Pulmonary artery endothelial cell (primary cell): ENCODE measurements at places on chromosomes 13 and 19. TPM values are rescaled to one million over a fixed set of nuclear protein-coding genes. Genes with fewer than 3 reads are reported as not detected.

C19orf44 gene
- total RNA-seq, result 1.6 and 2.6 TPM in 2 replicates

TBXA2R gene
- 0.66 and 0.67 TPM in 2 replicates for total RNA-seq

NUMBL gene
- total RNA-seq, result 19.4 and 23.8 TPM in 2 replicates

GJB6 gene
- total RNA-seq, result not detected in 2 replicates

CELF5 gene
- not detected in 2 replicates for total RNA-seq

PRR20A gene
- not detected in 2 replicates for total RNA-seq

RNF17 gene
- not detected in 2 replicates for total RNA-seq

ZNF155 gene
- total RNA-seq, result 5.3 and 7.6 TPM in 2 replicates

FAM124A gene
- total RNA-seq, result 6.7 and 7.0 TPM in 2 replicates

TEX29 gene
- not detected in 2 replicates for total RNA-seq

PLPP2 gene
- total RNA-seq, result 2.1 and 9.0 TPM in 2 replicates

PRR19 gene
- 0.21 and 0.26 TPM in 2 replicates for total RNA-seq

KLF5 gene
- total RNA-seq, result 0.40 and 0.42 TPM in 2 replicates

ZNF761 gene
- 8.2 and 10.6 TPM in 2 replicates for total RNA-seq

THAP8 gene
- total RNA-seq, result 0.92 and 1.0 TPM in 2 replicates

PSG3 gene
- not detected in 2 replicates for total RNA-seq

ZNF701 gene
- total RNA-seq, result 10.0 and 14.9 TPM in 2 replicates

DCT gene
- total RNA-seq, result not detected in 2 replicates

HTR2A gene
- not detected in 2 replicates for total RNA-seq
